Skin of body (tissue), 3 donors: ENCODE measurements at places on chromosomes 16 and 17.

GRCh38 chr17:78351449-78352006 is 8.3 kb downstream of the SOCS3 start:
- DNase-seq, result peak; percentile 80

GRCh38 chr17:50111673-50112655 is 16.8 kb downstream of the PDK2 start:
- DNase-seq, result no peak

DNA sequence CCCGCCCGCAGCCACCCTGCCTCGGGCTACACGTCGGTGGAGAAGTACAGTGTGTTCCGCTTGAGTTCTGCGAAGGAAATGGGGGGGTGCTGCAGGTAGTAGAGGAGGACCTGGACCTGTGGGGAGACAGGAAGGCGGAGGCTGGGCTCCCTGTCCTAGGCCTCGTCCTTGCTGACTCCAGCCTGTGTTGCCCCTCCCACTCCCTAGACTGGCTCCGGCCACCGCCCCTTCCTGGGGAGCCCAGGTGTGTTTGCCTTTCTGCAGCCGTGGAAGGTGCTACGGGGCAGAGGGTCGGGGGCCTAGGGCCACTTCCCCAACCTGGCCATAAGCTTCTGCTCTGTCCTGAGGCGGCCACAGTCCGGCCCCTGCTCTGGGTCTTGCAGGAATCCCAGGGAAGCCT is 9.1 kb downstream of the TIMM22 start:
- DNase-seq, result no peak

- no peak for DNase-seq
These were observed 12.5 kb downstream of the ZSCAN32 start for GRCh38 chr16:3388325-3388724.

DNA sequence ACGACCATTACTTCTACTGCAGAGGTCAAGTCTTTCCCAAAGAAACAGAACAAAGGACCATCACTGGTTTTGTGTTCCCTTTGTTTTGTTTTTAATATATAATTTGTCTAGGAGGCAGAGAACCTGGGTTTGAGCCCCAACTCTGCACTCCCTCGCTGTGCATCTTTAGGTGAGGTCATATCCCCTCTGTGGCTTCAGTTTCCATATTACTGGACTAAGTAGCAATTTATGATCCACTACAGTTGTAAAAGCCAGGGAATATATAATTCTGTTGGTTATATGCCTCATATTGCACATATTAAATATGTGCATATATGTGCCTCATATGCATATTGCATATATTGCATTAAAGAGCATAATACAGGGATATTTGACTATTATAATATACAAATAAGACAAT is 392.0 kb downstream of the GRIN2A start:
- DNase-seq, result no peak

DNA sequence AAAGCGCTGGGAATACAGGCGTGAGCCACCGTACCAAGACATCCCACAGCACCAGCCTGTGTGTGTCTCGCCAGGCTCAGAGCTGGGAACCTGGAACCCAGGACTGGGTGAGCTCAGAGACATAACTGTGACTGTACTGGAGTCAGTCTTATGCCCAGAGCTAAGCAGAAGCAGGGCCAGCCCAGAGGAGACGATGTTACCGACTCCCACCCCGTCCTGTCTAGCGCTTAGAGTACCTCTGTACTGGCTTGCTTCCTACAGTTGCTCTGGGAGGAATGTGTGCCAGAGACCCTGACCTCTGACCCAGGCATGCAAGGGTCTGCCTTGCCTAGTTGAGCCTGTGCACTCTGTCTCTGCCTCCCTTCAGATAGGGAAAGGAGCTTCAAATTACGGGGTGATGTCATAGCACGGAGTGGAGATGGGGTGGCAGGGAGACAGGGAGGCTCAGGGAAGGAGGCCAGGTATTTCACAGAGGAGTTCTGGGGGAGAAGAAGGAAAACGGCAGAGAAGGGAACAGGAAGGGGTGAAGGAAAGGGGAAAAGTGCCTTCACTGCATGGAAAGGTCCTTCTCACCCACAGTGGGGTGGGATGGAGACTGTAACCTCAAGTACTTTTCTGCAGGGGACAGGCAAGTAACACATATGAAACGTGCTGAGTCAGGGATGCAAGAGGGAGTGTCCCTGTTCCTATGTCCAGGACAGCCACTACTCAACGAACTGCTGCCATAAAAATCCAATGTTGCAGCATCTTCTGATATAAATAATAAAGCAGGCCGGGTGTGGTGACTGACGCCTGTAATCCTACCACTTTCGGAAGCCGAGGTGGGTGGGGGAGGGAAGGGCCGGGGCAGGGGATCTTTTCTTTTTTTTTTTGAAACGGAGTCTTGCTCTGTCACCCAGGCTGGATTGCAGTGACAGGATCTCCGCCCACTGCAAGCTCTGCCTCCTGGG is 5.8 kb upstream of the ARMC5 start:
- no peak for DNase-seq

- no peak for DNase-seq
These were observed 558.9 kb upstream of the HSBP1 start for GRCh38 chr16:83248735-83249463.
